ENCODE measurements at places on chromosomes 7 and 10. TPM values are rescaled to one million over a fixed set of nuclear protein-coding genes. Genes with fewer than 3 reads are reported as not detected.

GRCh38 chr7:6437251-6437650, 10.5 kb downstream of the DAGLB start:
- no peak for DNase-seq

Gene MYO1G
- total RNA-seq = 3.5 TPM

Gene MTERF1
- 8.7 TPM for total RNA-seq

GRCh38 chr7:64463636-64464375, 99.1 kb downstream of the ZNF680 start:
- peak; percentile 83 for DNase-seq

Gene C10orf105
- total RNA-seq = 0.47 TPM

DNA sequence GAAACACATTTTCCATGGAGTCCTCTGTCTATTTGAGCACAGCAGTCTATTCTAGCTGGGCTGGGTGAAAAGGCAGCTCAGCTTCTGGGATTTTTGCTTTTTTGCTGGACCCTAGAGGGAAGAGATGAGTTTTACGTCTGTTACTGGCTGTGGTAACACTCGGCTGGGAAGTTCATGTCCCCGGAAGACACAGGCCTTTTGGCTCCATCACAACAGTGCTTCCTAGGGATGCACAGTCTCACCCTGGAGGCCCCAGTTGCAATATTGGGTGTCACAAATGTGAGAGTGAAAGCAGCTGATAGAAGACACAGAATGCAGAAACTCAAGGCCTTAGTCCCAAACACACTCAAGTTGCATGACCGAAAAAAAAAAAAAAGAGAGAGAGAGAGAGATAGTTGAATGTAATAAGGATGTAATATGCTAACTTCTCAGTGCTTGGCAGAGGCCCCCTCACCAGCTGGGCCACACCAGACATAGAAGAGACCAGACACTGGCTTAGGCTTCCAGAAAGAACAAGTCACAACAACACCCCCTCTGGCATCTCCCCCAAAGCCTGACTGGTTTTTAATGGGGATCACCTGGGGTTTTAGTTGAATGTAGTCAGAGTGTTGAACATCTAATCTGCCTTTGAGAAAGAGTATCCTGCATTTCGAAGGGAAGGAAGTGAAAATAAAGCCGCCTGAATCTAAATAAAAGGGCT, 545.4 kb upstream of the FZD8 start:
- peak; percentile 26 for DNase-seq

Gene ANLN
- 3.8 TPM for total RNA-seq

DNA sequence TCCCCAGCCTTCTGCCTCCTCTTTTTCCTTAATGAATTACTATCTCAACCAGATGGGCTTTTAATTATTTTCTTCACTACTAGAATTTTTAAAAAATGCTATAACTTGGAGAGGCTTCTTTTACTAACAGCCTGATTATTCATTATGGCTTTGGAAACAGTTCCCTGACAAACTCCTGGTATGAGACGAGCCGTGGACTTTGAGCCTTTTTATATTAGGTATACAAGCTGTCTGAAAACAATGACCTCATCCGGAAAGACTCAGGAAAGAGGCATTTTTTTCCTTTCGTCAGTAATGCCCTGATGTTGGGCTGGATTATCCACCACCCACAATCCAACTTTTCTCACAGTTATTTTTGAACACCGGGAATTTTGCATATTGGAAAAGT, 26.7 kb upstream of the ABLIM1 start:
- DNase-seq = no peak

DNA sequence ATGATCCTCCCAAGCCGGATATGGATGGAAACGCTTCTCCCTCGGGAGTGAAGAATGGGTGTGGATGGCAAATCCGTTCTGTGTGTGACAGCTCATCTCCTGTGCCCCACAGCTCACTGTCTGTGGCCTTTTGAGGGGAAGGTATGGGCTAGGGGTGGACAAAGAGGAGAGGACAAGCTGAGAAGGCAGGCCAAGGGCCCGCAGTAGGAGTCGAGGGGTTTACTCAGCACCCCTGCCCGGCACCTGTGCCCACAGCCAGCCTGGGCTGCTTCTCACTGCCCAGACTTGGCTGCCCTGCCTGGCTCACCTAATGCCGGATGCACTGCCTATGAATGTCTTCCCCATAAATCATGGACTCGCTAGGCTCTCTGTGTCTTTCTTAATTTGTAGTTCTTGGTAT, 503.8 kb downstream of the TCERG1L start:
- no peak for DNase-seq

DNA sequence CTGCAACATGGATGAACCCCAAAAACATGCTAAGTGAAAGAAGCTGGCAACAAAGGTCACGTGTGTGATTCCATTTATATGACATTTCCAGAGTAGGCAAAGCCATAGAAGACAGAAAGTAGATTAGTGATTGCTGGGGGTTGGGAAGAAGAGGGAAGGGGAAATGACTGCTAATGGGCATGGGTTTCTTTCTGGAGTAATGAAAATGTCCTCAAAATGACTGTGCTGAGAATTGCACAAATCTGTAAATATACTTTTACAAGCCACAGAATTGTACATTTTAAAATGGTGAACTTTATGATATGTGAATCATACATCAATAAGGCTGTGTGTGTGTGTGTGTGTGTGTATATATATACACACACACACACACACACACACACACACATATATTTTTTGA, 15.8 kb downstream of the MMS19 start:
- DNase-seq = no peak

GRCh38 chr7:96284835-96285234, 37.1 kb downstream of the SLC25A13 start:
- no peak for DNase-seq

GRCh38 chr10:122126763-122127659, 138.0 kb downstream of the TACC2 start:
- peak; percentile 55 for DNase-seq

Gene VAX1
- total RNA-seq = not detected

DNA sequence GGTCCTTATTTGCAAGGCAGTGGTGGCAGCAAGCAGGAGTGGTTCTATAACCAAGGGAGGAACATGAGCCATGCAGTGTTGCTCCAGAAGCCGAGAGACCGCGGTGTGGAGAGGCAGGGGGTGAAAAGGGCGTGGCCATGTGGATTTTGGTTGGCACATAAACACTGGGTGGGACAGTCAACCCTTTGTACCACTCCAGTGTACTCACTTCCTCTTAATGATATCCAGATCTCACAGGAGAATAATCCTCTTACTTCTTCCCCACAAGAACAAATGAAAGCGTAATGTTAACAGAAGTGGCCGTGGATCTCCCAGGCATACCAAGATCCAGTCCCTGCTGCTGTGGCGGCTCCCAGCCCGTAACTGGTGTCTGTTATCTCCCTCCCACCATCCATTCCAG, 42.4 kb downstream of the XRCC2 start:
- DNase-seq = no peak

DNA sequence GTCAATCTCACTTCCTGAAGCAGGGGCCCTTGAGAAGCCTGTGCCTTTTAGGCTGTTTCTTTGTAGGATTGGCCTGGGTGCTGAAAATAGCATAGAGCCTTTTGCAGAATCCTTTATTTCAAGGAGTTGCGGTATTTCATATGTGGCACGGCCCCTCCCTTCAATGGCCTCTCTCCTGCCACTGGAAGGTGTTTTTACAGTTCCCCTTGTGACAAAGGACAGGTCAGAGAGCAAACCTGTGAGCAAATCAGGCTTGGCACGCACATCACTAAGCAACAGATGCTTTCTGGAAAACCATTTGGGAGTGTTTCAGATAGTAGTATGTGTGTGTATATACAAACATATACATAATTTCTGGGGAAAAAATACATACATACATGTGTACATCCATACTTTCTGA, 388.6 kb upstream of the C7orf33 start:
- no peak for DNase-seq

GRCh38 chr7:44713141-44713540, 35.5 kb upstream of the ZMIZ2 start:
- DNase-seq = no peak

DNA sequence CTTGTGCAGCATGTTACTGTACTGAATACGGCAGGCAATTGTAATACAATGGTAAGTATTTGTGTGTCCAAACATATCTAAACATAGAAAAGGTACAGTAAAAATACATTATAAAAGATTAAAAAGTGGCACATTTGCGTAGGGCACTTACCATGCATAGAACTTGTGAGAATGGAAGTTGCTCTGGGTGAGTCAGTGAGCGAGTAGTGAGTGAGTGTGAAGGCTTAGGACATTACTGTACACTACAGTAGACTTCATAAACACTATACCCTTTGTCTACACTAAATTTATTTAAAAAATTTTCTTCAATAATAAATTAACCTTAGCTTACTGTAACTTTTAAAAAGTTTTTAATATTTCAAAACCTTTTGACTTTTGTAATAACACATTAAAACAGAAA, 37.5 kb downstream of the BPGM start:
- no peak for DNase-seq

DNA sequence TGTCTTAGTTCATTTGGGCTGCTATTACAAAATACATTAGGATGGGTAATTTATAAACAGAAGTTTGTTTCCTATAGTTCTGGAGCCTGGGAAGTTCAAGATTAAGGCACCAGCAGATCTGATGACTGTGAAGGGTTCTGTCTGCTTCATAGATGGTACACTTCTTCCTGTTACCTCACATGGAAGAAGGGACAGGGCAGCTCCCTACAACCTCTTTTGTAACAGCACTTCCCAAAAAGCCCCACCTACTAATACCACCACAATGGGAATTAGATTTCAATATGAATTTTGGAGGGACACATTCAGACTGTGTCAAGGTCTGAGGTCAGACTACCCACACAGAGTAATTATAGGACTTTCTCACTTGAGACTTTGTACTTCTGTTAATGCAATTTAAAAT, 260.3 kb downstream of the ARHGAP12 start:
- DNase-seq = no peak

- DNase-seq = no peak
Observed at GRCh38 chr7:117238937-117239336, 83.9 kb downstream of the WNT2 start.

GRCh38 chr10:13146379-13146778, 15.0 kb upstream of the MCM10 start:
- no peak for DNase-seq

- no peak for DNase-seq
Observed at GRCh38 chr7:12030116-12030515, 181.0 kb upstream of the TMEM106B start.

DNA sequence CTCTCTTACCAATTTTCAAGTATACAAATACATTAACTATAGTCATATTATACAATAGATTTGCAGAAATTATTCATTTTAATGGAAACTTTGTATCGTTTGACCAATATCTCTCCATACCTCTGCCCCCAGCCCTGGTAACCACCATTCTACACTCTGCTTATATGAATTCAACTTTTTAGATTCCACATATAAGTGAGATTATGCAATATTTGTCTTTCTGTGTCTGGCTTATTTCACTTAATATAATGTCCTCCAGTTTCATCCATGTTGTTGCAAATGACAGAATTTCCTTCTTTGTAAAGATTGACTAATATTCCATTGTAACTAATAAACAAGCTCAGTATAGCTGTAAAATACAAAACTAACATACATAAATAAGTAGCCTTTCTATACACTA, 55.4 kb downstream of the A1CF start:
- DNase-seq = no peak

- peak; percentile 83 for DNase-seq
Observed at GRCh38 chr10:35195361-35196306, 69.0 kb downstream of the CREM start.

All from left cardiac atrium (tissue), 4 donors.